Stimulated activated CD8-positive, alpha-beta memory T cell treated with anti-CD3 and anti-CD28 coated beads, Interleukin-7, amount 100 ng/mL, for 1 hour (primary cell): ENCODE measurements at places on chromosomes 5 and 9.

DNA sequence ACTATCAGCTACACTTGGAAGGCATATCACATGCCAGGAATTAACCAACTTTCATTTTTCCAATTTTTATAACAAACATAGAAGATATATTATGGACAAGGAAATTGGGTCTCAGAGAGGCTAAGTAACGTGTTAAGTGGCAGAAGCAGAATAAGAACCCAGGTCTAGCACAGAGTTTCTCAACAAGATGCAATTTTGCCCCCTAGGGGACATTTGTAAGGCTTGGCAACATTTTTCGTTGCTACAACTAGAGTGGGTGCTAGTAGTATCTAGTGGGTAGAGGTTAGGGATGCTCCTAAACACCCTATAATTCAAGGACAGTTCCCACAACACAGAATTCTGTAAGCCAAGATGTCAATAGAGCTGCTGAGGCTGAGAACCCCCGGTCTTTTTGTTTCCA, 180.6 kb downstream of the SNCAIP start:
- no peak for DNase-seq

DNA sequence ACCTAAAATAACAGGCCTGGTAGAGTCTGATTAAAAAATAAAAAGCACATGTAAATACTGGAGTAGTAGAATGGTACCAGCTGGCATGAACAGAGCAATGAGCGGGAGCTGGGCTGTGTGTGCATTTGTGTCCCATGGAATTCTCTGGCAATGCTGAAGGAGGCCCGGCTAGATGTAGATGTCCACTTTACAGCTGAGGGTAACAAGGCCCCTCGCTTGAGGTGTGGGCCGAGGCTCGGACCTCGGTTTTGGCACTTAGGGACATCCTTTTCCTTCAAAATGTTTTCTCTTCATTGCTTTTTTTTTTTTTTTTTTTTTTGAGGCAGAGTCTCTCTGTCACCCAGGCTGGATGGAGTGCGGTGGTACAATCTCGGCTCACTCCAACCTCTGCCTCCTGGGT, 1.5 kb upstream of the FGD3 start:
- no peak for DNase-seq

- DNase-seq = no peak
Measured at GRCh38 chr5:43569236-43569746, 12.4 kb upstream of the PAIP1 start.

GRCh38 chr5:53219174-53219573, 109.6 kb upstream of the MOCS2 start:
- no peak for DNase-seq

GRCh38 chr9:93572221-93572620, 4.2 kb upstream of the PHF2 start:
- no peak for DNase-seq

GRCh38 chr5:127040796-127041520, 10.6 kb upstream of the MARCHF3 start:
- no peak for DNase-seq

DNA sequence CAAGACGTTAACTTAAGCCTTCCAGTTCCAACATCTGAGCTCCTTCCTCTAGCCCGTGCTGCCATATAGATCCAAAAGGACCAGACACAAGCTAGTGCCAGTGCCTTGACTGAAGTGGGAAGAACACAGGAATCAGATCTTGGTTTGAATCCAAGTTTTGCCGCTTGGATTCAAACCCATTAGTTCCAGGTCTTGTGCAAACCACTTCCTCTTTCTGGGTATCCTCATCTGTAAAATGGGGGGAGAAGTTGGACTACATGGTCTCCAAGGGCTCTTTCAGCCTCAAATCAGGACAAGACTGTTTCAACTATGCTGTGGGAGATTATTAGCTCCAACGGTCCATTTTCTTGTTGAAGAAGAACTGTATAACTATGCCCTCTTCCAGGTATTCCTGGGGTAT, 32.6 kb downstream of the TTLL11 start:
- no peak for DNase-seq

- DNase-seq = no peak
Measured at GRCh38 chr9:120888626-120889025, 11.6 kb upstream of the PHF19 start.

GRCh38 chr5:127299678-127300077, 9.1 kb downstream of the MEGF10 start:
- DNase-seq = no peak

DNA sequence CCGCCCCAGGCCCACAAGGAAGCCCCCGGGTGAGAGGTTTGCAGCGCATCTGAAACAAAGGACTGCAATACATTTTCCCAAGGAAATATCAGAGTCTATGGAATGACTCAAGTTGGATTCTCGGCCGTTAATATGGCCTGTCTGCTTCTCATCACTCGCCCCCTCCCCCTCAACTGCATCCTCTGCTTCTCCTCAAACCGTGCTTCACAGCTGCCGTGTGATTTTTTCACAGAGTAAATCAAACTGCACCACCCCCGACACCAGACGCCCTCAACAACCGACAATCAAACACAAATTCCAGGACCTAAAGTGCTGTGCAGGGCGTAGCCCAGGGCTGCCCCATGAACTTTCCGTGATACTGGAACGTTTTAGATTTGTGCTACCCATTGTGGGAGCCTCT, 176.9 kb downstream of the ROR2 start:
- no peak for DNase-seq

- DNase-seq = no peak
Measured at GRCh38 chr5:14557203-14557770, 24.3 kb upstream of the OTULINL start.

DNA sequence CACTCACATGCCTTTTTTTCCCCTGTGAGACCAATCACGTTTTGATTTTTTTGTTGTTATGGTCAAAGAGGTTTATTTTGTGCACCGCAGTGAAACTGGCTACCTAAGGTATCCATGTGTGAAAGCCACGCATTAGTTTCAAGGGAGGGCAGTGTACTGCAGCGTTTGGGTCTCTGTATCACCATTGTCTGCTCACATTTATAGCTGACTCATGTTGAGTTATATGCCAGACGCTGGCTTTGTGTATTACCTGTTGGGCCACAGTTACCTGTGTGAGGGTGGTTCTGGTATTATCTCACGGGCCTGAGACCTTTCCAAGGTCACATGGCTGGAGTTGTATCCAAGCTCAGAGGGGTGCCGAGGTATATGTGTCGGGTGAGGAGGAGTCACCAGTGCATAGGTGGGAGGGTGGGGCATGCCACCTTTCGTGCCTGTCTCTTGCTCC, 75.8 kb downstream of the ARHGAP26 start:
- DNase-seq = no peak

- DNase-seq = no peak
Measured at GRCh38 chr5:149448831-149449714, 70.0 kb upstream of the IL17B start.

- no peak for DNase-seq
Measured at GRCh38 chr5:170633235-170634081, 129.6 kb downstream of the KCNIP1 start.

DNA sequence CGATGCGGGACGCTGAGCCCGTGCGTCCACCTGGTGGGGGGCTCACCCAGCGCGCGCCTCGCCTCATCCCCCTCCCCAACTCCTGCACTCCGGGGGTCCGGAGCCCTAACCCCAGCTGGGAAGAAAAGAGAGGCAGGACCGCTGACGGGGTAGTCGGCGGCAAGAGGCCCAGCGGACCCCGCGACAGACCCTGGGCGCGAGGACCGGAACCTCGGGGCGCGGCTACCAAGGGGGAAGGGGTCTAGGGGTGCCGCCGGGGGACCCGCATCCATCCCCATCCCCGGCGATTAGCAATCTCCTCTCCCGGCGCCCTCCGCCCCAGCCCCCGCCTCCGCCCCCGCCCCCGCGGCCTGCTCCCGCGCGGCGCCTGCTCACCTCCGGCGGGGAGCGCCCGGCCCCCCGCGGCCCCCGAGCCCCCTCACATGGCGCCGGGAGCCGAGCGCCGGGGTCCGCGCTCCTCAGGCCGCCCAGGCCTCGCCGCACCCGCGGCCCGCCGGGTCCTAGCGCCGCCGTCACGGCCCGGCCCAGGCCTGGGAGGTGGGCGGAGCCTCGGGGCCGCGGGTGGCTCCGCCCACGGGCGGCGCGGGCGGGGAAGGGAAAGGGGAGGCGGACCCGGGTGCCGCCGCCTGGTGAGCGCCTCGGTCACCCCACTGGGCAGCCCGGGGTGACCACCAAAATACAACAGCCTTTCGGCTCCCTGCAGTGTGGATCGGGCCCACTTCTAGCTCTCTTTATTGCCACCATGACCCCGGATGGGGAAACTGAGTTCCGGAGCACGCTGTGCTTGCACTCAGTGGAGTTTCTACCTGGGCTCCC, at the start of gene ST6GALNAC6:
Gene ST6GALNAC6, minus strand, starts transcription at position 476 of the 816 bp plus-strand sequence. CDS start 1,622 bp downstream, outside the sequence.
- no peak for DNase-seq

GRCh38 chr9:114364134-114365041, 23.4 kb downstream of the AKNA start:
- no peak for DNase-seq

DNA sequence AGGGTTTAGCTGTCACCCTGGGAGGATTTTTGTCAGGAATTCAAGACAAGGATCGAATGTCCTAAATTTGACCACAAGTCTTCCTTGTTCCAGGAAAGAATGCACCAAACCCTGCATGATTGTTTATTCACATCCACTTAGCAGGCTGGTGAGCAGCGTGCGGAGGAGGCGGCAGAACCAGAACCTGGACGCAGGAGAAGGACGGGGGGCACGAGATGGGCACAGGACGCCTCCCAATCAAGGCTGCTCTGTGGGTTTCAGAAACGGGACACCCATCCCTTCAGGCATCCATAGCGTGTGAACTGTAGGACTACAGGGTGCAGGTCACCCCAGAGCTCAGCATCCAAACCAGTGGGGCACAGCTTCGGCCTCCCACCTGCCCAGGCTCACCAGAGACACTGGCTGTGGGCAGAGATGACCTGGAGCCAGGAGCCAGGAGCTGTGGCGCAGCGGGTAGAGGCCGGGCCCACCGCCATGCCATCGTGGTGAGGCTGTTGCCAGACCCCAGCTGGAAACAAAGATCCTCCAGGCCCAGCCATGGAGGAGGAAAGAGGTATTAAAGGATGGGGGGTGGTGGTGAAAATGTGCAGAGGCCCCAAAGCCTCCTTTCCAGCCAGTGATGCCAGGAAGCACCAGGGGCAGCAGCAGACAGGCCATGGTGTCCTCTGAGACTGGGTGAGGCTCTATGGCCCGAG, 32.3 kb upstream of the ADAMTS2 start:
- DNase-seq = no peak

GRCh38 chr5:173835661-173836060, 52.5 kb upstream of the CPEB4 start:
- DNase-seq = no peak

DNA sequence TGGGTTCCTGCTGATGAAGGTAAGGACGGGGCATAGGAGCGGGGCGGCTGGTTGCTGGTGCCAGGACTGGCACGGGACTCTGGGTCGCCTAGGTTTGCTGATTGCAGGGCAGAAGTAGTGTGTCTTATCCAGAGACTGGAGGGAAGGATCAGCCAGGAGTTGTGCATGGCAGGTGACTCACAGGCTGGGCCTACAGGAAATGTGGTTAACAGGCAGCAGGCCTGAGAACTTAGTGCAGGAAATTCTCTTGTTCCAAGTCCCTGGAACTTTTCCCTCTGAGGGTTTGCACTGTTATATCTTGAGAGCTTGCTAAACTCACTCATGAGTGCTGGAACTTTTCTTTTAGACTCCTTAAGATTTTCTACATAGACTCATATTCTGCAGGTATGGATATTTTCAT, 95.1 kb downstream of the ANXA2R start:
- DNase-seq = no peak

DNA sequence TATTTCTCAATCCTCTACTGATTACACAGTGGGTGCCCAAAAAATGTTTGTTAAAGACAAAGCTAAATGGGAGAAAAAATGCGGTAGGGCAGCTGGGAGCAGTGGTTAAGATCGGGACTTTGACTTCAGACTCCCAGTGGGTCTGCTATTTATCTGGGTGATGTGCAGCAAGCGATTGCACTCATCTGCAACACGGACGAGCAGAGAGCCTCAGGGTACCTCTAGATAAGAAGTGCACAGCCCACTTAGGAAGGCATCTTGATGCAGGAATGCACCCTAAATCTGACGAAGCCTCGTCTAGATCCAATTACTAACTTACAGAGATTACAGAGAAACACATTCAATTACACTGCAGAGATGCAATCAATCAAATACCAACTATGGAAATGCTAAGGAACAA, 4.0 kb downstream of the MAPK9 start:
- DNase-seq = no peak

GRCh38 chr5:23352446-23352845, 155.0 kb upstream of the PRDM9 start:
- no peak for DNase-seq

- DNase-seq = no peak
Measured at GRCh38 chr9:70170151-70170790, 88.5 kb upstream of the SMC5 start.

DNA sequence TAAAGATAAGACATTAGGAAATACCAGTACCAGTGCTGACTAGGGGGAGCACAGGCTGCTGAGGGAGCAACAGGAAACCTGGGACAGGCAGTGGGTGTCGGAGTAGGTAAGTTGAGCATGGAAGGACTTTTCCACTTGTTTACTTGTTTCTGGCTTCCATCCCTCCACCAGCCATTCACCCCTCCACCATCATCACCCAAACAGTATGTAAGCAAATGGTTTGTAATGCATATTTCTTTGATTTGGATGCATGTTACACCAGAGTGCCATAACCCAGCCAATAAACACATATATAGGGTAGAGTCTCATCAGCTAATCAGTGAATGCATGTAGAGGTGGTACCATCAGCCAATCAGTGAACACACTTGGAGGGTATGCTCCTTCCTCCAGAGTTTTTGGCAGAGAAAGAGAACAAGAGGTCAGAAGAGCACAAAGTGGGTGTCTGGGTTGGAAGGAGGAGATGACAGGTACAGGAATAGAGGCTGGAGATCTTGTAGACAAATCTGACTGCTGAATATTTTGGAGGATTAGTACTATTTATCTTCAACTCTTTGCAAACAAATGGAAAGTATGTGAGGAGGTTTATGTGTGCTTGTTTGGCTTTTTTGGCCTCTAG, 37.7 kb upstream of the PDE8B start:
- DNase-seq = no peak
